ENCODE measurements at places on chromosomes 1 and 21. TPM values are rescaled to one million over a fixed set of nuclear protein-coding genes. Genes with fewer than 3 reads are reported as not detected.

Gene CDC20
- 5.3 TPM for total RNA-seq

Gene TNFRSF8
- total RNA-seq, result under 0.01 TPM

Gene BMP8B
- 0.29 TPM for total RNA-seq

Gene KIF26B
- 22.1 TPM for total RNA-seq

Gene CD1E
- not detected for total RNA-seq

Gene MIXL1
- not detected for total RNA-seq

Gene BEND5
- total RNA-seq, result 1.2 TPM

DNA sequence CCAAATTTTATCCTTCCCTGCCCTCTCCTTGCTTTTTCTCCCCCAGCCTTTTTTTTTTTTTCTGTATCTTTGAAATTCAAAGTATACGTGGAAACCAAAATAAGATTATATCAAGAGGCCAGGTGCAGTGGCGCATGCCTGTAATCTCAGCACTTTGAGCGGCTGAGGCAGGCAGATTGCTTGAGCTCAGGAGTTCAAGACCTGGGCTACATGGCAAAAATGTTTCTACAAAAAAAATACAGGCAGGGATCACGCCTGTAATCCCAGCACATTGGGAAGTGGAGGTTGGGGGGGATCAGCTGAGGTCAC, 6.6 kb upstream of the PRCC start:
- H3K36me3 ChIP-seq, result no peaks in the 10 kb centered on the region
- H3K27me3 ChIP-seq, result no peaks in the 10 kb centered on the region
- no peak for DNase-seq
- peaks cover 2% of the 10 kb centered on the region for H3K4me1 ChIP-seq
- no peak overlapping the region for H3K4me3 ChIP-seq
- H3K27ac ChIP-seq, result no peak overlapping the region

- no peaks in the 10 kb centered on the region for H3K4me1 ChIP-seq
- DNase-seq, result no peak
- no peaks in the 10 kb centered on the region for H3K36me3 ChIP-seq
- no peak overlapping the region for H3K27ac ChIP-seq
- H3K27me3 ChIP-seq, result peaks cover 14% of the 10 kb centered on the region
Observed at GRCh38 chr1:36710951-36711350, 228.2 kb upstream of the CSF3R start.

DNA sequence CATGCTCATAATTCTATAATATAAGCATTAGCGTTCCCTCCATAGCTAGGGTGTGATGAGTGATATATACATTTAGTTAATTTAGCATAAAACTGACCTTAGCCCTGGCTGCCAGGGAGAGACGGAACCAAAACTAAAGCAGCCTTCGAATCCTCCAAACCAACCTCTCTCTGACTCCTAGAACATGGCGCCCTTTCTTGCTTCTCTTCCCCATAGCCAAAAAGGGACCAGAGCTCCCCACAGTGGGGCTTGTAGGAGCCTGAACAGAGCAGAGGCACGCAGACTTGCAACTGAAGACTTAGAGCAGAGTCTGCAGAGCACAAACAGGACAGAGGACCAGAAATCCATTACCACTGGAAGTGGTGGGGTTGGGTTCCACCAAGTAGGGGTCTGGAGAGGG, 17.7 kb downstream of the IRF2BP2 start:
- no peaks in the 10 kb centered on the region for H3K36me3 ChIP-seq
- H3K27ac ChIP-seq, result no peak overlapping the region
- DNase-seq, result no peak
- peaks cover 23% of the 10 kb centered on the region for H3K4me1 ChIP-seq
- no peaks in the 10 kb centered on the region for H3K27me3 ChIP-seq
- no peak overlapping the region for H3K4me3 ChIP-seq

- peak; percentile 86 for DNase-seq
- H3K36me3 ChIP-seq, result no peaks in the 10 kb centered on the region
- H3K4me1 ChIP-seq, result peaks cover 15% of the 10 kb centered on the region
- H3K27me3 ChIP-seq, result no peaks in the 10 kb centered on the region
- no peak overlapping the region for H3K27ac ChIP-seq
Observed at GRCh38 chr1:5993556-5994491, 1.6 kb upstream of the NPHP4 start.

DNA sequence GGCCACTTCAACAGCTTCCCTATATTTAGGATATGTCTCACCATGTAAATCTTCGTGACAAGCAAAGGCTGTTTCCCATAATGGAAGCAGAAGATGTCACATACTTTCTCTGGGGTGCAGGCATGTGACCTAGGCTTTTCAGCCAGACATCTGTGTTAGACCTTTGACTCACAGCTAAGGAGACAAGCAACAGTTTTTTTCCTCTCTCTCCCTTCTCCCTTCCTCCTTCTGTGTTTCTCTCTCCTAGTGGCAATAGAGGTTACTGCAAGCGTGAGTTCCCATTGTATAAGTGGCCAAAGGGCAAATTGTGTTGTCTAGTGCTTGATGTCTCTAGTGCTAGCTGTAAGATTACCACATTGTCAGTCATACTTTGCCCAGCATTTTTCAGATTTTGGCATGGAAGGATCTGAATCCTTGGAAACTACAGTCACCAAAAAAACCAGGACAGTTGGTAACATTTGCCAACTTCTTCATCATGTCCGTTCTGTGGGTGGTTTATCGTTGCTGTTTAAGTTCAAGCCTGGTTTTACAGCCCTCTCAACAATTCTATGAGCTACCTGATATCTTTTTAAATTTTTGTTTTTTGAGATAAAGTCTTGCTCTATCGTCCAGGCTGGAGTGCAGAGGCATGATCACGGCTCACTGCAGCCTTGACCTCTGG, 44.4 kb upstream of the RABGAP1L start:
- H3K4me3 ChIP-seq, result no peak overlapping the region
- H3K27me3 ChIP-seq, result no peaks in the 10 kb centered on the region
- H3K27ac ChIP-seq, result no peak overlapping the region
- H3K36me3 ChIP-seq, result no peaks in the 10 kb centered on the region

DNA sequence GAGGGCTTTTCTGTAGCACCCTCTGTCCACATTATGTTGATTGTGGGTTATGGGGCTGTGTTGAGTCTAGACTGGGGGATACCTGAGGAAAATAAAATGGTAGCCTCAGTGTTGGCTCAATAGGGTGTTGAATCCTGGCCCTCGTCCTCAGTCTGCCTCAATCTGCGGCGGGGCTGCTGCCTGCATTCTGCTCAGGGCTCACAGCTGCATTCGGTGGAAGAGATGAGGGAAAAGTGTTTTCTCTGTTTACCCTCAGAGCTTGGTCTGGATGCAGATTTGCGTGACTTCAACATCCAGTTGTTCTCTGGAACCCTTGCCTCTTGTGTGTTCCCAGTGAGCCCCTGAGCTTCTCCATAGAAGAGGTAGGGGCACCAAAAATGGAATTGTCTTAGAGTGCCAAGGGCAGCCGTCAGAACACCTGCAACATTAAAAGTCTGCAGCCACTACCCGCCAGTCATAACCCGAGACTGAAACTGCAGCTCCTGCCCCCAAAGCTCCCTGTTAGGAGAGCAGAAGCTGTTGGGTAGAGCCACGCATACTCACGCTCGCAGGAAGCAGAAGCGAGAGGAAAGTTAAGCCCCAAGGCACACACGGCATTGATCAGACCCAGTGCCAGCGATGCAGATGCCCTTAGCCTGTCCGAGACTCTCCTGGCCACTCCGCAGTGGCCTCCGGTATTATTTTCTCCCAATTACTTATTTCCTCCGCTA, 215.3 kb upstream of the C1orf174 start:
- H3K36me3 ChIP-seq, result no peaks in the 10 kb centered on the region
- H3K27ac ChIP-seq, result no peak overlapping the region
- DNase-seq, result peak; percentile 32
- no peaks in the 10 kb centered on the region for H3K27me3 ChIP-seq
- no peak overlapping the region for H3K4me3 ChIP-seq

GRCh38 chr1:23168079-23168444, 594 bp downstream of the LUZP1 start:
- H3K27me3 ChIP-seq, result no peaks in the 10 kb centered on the region
- H3K27ac ChIP-seq, result peak overlapping the region; percentile 85
- H3K36me3 ChIP-seq, result no peaks in the 10 kb centered on the region
- H3K4me1 ChIP-seq, result peaks cover 35% of the 10 kb centered on the region
- peak; percentile 94 for DNase-seq

DNA sequence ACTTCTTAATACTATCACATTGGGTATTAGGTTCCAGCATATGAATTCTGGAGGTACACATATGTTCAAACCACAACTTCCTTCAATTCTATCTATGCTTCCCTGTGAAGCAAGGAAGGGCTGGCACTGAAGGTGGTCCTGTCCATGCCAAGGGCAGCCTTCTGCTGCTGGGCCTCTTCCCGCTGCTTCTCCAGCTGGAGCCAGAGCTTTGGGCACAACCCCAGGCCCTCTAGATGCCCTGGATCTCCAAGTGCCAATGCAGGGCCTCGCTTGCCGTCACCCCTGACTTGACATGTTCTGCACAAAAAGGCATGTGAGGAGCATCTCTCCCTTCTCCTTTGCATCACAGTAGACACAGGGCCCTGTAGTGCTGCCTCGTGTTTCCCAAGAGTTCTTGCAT, 62.6 kb downstream of the STYXL2 start:
- no peak overlapping the region for H3K27ac ChIP-seq
- DNase-seq, result no peak
- no peak overlapping the region for H3K4me3 ChIP-seq
- no peaks in the 10 kb centered on the region for H3K27me3 ChIP-seq

GRCh38 chr1:82934074-82934473, 1064.9 kb downstream of the TTLL7 start:
- H3K4me1 ChIP-seq, result no peaks in the 10 kb centered on the region
- H3K27ac ChIP-seq, result no peak overlapping the region
- no peaks in the 10 kb centered on the region for H3K27me3 ChIP-seq

DNA sequence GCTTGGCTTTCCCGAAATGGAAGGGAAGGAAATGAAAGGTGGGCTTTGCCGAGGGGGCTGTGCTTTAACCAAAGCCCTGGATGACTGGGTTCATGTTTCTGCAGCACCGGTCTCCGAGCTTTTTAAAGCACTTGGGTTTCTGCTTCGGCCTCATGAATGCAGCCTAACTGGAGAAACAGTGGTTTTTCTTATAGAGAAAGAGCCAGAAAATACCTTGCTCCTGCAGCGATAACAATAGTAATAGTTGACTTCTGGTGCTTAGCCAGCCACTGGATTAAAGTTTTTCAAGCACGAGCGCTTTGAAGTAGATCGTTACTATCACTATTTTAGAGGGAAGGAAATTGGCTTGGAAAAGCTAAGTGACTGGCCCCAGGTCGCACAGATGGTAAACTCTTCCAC, 500 bp upstream of the DOCK7 start:
- peak; percentile 78 for DNase-seq
- H3K27ac ChIP-seq, result peak overlapping the region; percentile 71
- H3K4me3 ChIP-seq, result peak overlapping the region; percentile 94
- H3K27me3 ChIP-seq, result no peaks in the 10 kb centered on the region

DNA sequence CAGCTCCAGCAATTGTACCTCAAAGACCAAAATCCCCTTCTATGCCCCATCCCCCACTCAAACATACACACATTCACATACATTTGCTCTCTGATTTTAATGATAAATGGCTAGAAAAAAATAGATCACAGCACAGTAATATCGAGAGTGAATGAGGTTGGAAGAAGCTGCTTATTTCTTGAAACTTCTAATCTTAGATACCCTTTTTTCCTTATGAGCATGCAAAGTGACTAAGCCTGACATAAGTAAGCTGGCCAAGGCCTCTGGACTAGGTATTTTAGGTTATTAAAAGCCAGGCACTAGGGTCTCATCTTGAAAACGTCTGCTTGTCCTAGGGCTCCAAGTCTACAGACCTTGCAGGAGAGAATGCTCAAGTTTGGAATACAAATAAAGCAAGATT, 133.6 kb downstream of the TGFBR3 start:
- H3K27me3 ChIP-seq, result no peaks in the 10 kb centered on the region
- no peak overlapping the region for H3K27ac ChIP-seq
- H3K4me3 ChIP-seq, result no peak overlapping the region
- DNase-seq, result no peak
- peaks cover 21% of the 10 kb centered on the region for H3K4me1 ChIP-seq
- no peaks in the 10 kb centered on the region for H3K36me3 ChIP-seq

DNA sequence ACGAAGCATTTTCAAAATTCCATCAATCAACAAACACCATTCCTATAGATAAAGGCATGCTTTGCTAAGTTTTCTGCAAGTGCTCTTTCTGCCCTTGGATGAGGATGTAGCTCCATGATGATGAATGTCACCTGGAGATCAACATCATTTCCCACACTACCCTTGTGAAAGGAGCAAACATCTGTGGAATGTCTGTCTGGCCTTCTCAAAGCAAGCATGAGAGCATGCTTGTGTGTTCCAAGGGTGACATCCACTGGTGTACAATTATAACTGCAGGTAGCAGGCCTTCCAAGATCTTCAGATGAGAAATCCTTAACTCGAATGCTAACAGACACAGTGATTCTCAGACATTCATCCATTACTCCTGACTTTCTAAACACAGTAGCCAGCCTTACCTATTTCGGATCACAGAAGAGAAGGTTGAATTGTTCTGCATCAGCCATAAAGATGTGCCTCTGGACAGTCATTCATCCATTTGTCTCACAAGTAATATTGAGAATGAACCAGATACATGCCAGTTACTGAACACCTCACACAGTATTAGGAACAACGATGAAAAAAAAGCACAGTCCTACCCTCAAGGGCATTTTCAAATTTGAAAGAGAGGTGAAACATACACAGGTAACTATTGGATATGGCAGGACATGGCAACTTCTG, 162.4 kb downstream of the TPR start:
- H3K27ac ChIP-seq, result no peak overlapping the region
- H3K36me3 ChIP-seq, result no peaks in the 10 kb centered on the region

DNA sequence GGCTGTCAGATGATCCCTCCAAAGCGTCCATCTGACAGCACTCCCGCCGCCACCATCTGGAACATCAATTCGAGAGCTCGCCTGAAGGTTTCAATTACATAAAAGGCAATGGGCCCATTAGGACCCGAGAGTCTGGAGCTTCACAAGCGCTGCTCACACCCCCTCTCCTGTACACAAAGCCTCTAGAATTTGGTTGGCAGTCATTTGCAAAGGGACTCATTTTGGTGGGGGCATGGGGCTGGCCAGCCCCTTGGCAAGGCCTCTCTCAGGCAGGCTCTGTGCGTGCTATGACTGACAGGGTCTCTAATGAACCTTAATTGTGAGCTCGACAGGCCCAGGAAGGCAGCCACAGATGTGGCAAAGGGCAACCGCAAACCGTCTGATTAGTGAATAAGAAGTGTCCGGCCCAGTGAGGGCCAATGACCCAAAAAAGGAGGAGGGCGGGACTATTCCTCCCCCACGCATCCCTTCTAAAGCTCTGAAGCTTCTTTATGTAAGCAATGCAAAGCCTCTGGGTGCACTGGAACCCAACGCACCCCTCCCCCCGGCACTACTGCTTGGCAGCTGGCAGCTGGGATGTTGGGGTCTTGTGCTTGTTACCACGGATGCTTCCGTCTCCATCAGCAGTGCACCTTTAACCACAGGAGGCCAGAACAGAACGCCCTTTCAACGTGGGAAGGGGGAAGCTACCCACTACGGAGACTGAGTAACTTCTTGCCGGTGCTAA, 79.4 kb downstream of the CAPZB start:
- H3K27ac ChIP-seq, result no peak overlapping the region
- H3K27me3 ChIP-seq, result no peaks in the 10 kb centered on the region
- H3K4me1 ChIP-seq, result peaks cover 13% of the 10 kb centered on the region
- peaks cover 14% of the 10 kb centered on the region for H3K36me3 ChIP-seq
- DNase-seq, result no peak
- H3K4me3 ChIP-seq, result no peak overlapping the region

GRCh38 chr1:228059634-228060457, 22.7 kb upstream of the ARF1 start:
- H3K36me3 ChIP-seq, result no peaks in the 10 kb centered on the region
- no peaks in the 10 kb centered on the region for H3K4me1 ChIP-seq
- H3K27ac ChIP-seq, result no peak overlapping the region
- no peak overlapping the region for H3K4me3 ChIP-seq
- peaks cover 56% of the 10 kb centered on the region for H3K27me3 ChIP-seq
